ENCODE measurements at places on chromosomes 1 and 21.

DNA sequence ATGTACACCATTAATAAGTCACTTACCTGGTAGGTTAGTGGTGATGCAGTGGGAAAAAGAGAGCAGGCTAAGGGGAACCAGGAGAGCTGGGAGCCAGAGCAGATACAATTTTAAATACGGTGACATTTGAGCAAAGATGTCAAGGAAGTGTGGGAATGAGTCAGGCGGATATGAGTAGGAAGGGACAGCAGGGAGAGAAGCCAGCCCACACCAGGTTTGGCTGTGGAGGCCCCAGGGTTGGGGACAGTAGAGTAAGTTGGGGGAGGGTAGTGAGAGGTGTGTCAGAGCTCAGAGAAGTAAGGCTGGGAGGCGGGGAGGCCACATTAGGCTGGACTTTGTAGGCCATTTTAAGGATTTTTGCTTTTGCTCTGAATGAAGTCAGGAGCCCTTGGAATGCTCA lies 482.0 kb downstream of the DISC1 start:
- no peak for DNase-seq

DNA sequence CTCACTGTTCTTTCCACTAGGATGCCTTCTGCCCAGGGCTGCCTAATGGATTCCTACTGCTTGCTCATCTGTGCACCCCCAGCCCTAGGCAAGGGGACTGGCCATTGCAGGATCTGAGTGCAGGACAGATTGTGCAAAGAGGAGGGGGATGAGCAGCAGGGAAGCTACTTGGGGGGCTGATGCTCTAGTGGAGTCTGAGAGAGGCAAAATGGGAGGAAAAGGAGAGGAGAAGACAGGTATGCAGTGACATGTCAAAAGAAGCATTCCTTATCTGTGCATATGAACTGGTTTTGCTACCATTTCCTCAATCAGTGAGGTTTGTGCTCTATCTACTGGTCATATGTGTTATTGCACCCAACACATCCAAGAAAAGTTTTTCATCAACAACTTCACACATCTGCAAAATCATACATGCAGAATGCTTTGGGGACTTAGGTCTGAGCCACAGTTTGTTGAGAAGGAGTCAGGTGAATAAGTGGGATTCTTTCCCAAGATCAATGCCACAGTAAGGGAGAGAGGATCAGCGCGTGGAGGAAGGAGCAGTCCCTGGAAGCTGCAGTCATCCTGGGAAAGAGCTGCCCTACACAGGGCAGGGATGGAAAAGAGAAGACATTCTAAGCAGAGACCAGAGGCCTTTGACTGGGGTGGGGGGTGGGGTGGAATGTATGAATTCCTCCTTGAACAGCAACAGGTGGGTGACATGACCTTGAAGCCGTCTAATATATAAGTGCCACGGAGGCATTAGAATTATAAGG lies 14.4 kb downstream of the SLC5A9 start:
- no peak for DNase-seq

DNA sequence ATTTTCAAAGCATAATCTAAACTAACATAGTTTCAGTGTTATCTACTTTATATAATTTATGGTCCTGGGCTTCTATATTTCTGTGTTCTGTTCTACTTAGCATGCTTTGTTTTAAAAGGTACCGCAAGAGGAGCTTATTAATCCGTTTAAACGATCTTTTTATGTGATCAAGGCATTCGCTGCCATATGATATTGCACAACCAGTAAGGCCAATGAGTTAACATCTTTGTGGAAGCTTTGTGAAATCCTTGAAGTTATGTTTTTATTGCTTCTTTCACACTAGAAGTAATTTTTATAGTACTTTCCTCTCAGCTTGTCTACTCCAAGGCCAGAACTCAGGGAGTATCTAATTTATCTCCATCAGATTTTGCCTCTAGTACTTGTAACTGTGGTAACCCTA lies 8.9 kb downstream of the LRRC8C start:
- no peak for DNase-seq

DNA sequence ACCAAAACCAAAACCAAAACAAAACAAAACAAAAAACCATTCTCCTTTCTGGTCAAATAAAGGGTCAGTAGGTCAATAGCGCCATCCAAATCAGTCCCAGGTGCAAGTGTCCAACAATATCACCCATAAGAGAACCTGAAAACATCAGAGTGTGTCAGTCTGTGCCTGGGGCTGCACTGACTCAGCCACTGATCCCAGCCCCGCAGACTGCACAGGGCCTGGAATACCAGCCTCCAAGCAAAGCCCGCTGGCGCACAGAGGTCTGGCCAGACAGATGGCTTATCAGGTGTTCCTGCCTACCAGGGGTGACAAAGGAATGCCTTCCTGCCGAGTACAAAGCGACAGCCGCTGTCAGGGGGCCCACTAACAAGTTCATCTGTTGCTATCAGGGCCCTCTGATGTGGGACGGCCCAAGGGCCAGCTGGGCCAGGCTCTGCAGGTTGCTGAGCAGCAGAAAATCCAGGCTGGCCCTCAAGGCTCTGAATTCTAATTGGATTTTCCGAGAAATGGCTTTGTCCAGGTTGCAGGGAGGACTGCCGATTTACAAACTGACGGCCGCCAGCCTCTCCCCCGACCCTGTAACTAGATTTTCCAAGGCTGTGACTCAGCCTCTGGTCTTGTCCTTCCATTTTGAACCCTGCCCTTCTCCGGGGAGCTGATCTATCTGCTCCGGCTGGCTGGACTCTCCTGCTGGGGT lies 13.7 kb upstream of the TMEM51 start:
- DNase-seq = no peak

GRCh38 chr1:17094664-17095063 lies 24.6 kb downstream of the PADI2 start:
- DNase-seq = no peak

Data from cortex of kidney (tissue), 1 donor.